ENCODE measurements at places on chromosomes 6 and 20.

DNA sequence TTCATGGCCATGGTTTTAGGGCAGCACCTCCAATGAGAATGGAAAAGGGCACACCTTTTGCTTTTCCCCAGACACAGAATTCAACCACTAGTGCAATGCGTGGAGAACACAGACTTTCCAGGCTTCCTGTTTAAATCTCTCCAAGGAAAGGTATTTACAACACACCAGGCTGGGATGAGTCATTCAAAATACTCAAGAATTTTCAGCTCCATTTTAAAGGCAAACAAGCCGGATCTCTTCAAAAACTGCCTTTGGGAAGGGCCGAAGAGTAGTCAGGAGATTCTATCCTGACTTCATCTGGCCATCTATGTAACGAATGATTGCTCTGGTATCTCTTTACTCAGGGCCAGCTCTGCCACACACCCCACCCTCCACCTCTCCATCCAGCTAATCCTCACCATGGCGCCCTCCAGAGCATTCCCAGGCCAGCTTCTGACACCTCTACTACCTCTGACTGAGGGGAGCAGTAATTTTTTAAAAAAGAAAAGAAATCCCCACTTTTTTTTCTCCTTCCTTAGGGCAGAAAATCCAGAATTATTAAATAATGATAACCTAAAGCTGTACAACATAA, 254.6 kb downstream of the LY86 start:
- no peak for DNase-seq

- DNase-seq = peak; percentile 61
Measured at GRCh38 chr6:158220786-158221442, 52.8 kb downstream of the GTF2H5 start.

DNA sequence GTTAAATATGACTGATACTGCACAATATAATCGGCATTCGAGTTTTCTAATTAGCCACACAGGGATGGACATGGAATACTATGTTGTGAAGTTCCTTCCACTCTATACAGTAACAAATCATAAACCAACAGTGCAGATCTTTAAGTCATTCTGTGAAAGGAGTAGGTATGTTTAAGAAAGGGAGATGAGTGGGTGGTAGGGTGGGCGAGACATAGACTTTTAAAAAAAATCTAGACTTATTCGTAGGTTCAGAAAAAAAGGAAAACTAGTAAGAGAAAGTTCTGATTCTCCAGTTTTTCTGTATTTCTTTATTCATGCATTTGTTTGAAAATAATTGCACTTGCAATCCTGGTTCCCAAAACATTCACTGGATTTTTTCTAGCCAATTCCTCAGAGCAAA, 61.8 kb downstream of the SYNDIG1 start:
- no peak for DNase-seq

- DNase-seq = no peak
Measured at GRCh38 chr6:128763599-128764300, 119.2 kb upstream of the LAMA2 start.

GRCh38 chr20:4592316-4593148, 129.2 kb upstream of the PRND start:
- no peak for DNase-seq
